ENCODE measurements at places on chromosomes 11 and 22. TPM values are rescaled to one million over a fixed set of nuclear protein-coding genes. Genes with fewer than 3 reads are reported as not detected.

DNA sequence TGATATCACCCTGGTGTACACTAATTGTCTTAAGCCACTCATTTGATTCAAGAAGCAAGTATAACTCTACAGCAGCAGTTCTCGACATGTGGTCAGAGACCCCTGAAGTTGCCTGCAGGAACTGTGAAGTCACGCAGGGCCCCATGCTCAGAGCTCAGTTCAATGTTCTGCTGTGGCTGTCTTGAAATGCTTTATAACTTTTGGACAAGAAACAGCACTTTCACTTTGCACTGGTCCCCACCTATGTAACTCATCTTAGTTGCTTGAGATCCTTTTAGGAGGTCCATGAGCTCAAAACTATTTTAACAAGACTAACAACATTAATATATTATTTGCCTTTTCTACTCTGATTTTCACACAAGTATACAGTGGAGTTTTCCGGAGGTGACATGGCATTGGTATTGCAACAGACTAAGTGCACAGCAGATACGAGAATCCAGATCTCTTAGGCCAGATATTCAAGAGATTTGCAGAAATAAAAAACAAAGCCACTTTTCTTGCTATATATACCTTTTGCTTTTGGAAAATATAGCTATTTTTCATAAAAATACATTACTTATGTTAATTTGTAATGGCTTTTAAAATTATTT is 64.8 kb downstream of the PRR5L start:
- DNase-seq = no peak

BLID gene
- 0.16 TPM for total RNA-seq

DNA sequence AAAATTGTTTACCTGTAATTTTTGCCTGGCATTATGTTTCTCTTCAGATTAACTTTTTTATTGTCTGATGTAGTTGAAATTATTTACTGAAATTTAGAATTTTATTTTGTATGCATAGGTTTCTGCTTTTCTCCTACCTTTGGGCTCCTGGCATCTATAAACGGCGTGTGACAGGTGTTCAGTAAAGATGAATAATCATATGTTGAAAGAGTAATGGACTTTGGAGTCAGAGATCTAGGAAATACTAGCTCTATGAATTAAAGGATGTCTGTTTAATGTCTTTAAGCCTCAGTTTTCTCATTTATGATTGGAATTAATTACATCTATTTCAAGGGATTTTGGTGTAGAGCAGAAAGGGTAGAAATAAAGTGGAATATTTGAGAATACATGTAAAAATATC is 7.2 kb upstream of the ANGPTL5 start:
- DNase-seq = no peak

- DNase-seq = no peak
These were observed 325.6 kb upstream of the MTNR1B start for GRCh38 chr11:92643827-92644226.

DNA sequence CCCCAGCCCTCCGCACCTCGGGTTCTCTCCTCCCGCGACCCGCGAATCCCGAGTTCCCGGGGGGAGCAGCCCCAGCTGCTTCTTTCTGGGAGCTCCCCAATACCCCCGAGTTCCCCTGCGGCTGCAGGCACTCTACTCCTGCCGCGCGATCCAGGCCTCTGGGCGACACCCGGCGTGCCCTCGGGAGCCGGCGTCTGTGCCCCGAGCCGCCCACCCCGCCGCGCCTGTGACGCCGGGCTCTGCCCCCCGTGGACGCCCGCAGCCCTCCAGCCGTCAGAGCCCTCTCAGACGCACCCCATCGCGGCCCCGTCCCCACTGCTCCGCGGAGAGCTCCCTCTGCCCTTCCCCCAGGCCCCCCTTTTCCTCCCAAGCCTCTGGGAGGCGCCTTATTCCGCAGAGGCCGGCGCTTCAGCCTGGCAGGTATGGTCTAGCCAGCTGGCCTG is 422 bp downstream of the GLB1L2 start:
- DNase-seq = no peak

MS4A7 gene
- not detected for total RNA-seq
